Renal cortical epithelial cell (primary cell): ENCODE measurements at places on chromosomes 12 and 14. TPM values are rescaled to one million over a fixed set of nuclear protein-coding genes. Genes with fewer than 3 reads are reported as not detected.

The GUCY2C gene
- total RNA-seq, result not detected in 2 replicates

The LRRK2 gene
- total RNA-seq, result 5.6 and 22.4 TPM in 2 replicates

The CCDC196 gene
- total RNA-seq, result not detected in 2 replicates

The DAO gene
- total RNA-seq, result not detected in 2 replicates

The SPX gene
- 14.4 and 68.0 TPM in 2 replicates for total RNA-seq

The SYT1 gene
- total RNA-seq, result 1.0 and 1.1 TPM in 2 replicates

The PFDN5 gene
- total RNA-seq, result 323 and 327 TPM in 2 replicates
